ENCODE measurements at places on chromosomes 16 and 17. TPM values are rescaled to one million over a fixed set of nuclear protein-coding genes. Genes with fewer than 3 reads are reported as not detected.

The KRTAP4-3 gene
- not detected for total RNA-seq

The LRRC37A gene
- total RNA-seq, result 1.1 TPM

The GRIN2A gene
- total RNA-seq, result not detected

The TNRC6A gene
- total RNA-seq, result 27.6 TPM

The TNP2 gene
- total RNA-seq, result not detected

The IRF8 gene
- not detected for total RNA-seq

Data from epithelial cell of umbilical artery (primary cell).